ENCODE measurements at places on chromosomes 7 and 10.

GRCh38 chr7:30852308-30852684 lies 59.4 kb upstream of the AQP1 start:
- DNase-seq: no peak

DNA sequence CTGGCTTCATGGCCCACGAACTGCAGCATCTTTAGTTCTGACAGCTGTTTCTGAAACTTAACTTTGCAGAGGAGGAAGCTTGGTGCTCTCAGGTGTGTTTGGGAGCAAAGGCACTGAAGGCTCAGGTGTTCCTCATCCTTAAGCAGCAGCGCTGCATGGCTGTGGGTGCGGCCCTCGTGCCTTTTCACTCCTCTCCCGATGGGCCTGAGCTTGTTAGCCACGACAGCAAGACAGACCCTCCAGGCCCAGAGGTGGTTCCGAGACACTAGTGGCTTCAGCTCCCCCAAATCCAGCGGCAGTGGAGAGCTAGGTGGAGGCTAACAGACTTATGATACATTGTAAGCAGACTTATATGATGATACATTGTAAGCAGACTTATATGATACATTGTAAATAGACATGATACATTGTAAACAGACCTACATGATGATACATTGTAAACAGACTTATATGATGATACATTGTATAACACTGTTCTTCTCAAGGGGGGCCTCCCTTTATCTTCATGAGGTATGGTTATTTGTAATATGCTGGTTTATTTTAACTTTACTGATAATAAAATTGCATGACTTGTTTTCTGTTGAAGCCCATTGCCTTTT lies 14.1 kb downstream of the PFKP start:
- no peak for DNase-seq

- DNase-seq: no peak
Observed at GRCh38 chr7:1386623-1387220, 72.5 kb downstream of the MICALL2 start.

DNA sequence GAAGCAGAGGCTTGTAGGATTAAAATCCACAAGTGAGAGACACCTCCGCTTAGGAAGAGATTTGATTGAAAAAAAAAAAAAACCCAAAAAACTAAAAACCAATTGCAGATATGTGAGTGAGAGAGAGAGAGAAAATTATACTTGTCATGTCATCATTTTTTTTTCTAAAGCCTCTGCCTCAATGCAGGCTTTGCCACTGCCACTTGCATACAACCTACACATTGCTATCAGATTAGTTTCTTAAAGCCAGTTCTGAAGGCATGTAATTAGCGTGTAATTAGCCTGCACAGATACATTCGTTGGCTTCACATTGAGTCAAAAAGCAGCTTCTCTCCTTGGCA lies 86.1 kb upstream of the MTPN start:
- DNase-seq: no peak

Measured in CD4-positive, alpha-beta T cell treated with Interleukin-2 at 100 ng/mL for 4 hours (primary cell).